Stimulated activated CD4-positive, alpha-beta T cell treated with anti-CD3 and anti-CD28 coated beads, Interleukin-1b, Interleukin-23, amount 100 ng/mL, for 4 hours (primary cell): ENCODE measurements at places on chromosomes 11 and 22.

GRCh38 chr11:77062924-77063323 is 3.8 kb upstream of the CAPN5 start:
- no peak for DNase-seq

DNA sequence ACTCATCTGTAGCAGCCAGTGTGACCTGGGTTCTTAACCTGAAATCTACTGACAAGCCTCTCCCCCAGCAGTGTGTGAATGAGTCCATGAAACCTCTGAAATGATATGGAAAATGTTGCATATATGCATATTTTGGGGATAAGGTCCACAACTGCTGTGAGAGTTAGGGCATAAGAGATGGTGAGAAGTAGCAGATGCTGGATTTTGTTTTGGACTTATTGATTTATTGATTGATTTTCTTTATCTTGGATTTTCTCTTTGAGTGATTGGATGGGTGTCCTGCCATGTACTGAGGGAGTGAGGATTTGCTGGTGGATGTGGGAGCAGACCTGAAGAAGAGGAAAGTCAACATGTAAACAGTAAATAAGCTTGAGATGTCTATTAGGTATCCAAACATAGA is 211.4 kb upstream of the SORL1-AS1 start:
- no peak for DNase-seq

- DNase-seq, result no peak
Measured at GRCh38 chr11:67054836-67055523, 1.7 kb upstream of the RHOD start.

DNA sequence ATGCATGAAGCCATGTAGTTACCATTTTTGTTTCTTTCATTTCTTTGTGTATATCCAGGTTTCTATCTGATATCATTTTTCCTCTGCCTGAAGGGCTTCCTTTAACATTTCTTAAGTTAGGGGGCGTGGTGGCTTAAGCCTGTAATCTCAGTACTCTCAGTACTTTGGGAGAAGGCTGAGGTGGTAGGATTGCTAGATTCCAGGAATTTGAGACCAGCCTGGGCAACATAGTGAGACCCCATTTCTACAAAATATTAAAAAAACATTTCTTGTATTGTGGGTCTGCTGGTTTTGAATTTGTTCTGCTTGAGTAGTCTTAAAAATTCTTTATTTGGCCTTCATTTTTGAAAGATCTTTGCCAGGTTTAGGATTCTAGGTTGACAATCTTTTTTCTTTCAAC is 5.5 kb upstream of the PACS1 start:
- no peak for DNase-seq

GRCh38 chr11:111229604-111230003 is 15.9 kb upstream of the POU2AF2 start:
- DNase-seq, result no peak

DNA sequence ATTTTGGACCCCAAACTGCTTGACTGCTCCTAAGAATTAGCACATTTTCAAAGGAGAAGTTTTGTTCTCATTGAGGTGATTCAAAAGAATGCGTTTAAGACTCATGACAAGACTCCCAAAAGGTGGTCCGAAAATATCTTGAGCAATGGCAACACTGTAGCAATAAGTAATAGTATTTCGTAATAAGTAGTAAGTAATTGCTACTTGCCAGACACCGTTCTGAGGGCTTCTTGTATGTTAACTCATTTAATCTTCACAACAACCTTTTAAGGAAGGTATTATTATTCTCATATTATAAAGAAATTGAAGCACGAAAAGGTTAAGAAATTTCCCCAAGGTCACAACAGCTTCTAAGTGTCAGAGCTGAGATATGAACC is 184.0 kb upstream of the SORL1-AS1 start:
- DNase-seq, result no peak

DNA sequence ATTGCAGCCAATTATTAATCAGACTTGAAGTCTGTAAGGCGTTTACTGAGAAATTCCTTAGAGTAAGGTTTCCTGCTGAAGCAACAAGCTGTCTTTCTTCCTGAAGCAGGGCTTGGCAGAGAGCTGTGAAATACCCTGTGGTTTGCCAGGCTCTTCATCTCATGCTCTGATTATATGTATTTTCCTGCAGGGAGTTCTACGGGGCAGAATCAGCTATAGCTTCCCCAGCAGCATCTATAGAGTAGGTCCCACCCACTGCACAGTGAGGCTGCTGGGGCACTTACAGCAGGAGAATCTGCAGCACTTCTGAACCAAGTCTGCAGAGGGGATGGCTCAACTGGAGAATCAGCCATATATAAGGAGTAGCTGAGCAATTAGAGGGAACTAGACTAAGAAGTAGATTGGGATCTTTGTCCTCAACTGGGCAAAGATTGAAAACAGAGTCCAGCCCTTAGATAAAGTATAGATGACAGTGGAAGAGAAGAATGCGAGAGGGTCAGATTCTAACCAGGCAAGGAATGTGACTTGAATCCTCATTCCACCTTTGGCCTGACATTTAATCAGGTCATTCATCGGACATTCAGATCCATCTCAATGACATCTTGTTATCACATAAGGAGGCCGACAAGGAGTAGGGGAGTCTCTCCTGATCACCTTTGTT is 37.6 kb downstream of the CNTF start:
- no peak for DNase-seq

- no peak for DNase-seq
Measured at GRCh38 chr11:2444821-2445745, at the start of gene KCNQ1. TSS of gene KCNQ1 (plus strand) at chr11:2445008. CDS start at chr11:2445099, 91 bp downstream.

DNA sequence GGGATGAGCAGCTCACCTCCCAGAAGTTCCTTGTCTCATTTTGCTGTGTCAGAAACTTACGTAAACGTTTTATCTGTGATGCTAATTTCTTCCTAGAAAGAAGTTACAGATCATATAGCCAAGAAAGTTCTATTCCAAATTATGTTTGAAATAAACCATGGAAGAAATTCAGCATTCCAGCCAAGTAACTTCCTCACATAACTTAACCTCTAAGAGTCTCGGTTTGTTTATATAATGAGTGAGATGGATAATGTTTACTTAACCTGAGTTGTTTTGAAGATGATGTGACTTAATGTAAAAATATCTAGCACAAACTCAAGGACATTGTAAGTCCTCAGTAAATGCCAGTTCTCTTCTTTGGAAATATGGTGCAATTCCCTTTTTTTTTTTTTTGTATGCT is 8.9 kb upstream of the MUC15 start:
- DNase-seq, result no peak

GRCh38 chr22:36691488-36691887 is 12.1 kb downstream of the CACNG2 start:
- DNase-seq, result no peak

DNA sequence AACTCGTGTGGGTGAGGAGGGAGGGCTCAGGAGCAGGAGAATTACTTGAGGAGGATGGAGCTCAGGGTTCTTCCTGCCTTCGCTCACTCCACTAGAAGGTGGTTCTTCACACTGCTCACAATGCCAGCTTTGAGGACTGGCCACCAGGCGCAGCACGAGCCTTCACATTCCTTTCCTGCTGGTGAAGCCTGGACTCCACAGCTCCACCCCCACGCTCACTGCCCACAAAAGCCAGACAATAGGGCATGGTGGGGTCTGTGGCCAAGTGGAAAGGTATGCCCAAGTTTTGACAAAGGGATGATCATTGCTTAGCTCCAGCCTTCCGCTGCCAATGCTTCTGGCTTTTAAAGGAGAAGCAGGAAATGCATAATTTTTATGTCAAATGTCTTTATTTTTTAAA is 58.0 kb upstream of the FADD start:
- no peak for DNase-seq

- no peak for DNase-seq
Measured at GRCh38 chr22:32846780-32847491, 45.4 kb downstream of the TIMP3 start.

DNA sequence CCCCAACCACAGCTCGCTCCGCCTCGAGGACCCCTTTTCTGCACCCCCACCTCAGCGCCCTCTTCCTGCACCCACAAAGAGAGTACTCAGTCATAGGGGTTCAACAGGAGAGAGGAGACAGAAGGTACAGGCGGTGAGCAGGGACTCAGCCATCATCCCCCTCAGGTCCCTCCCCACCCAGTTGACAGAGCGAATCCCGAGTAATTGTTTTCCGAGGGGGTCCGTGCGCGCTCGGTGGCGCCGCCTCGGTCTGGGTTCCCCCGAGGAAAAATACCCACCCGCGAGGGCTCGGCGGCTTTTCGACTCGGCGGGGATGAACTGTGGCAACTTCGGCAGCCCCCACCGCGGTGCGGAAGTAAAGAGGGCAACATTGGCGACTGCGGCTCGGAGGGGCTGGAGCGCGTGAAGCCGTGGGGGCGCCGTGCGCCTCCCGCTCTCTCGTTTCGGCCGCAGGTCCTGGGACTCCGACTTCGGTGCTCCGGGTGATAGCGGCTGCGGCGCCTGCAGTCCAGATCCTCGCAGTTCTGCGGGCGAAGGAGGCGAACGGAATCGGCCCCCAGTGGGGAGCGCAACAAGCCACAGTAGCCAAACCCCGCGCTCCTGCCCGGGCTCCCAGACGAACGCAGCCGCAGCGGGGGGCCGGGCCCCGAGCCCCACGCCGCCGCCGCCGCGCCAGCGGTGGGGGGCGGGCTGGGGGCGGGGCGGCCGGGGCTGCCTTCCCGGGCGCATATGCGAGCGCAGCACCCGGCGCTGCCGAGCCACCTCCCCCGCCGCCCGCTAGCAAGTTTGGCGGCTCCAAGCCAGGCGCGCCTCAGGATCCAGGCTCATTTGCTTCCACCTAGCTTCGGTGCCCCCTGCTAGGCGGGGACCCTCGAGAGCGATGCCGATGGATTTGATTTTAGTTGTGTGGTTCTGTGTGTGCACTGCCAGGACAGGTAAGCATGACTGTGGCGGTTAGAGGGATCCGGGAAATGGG is at the start of gene NELL1:
NELL1 (plus strand) TSS at position 743 of the 976 bp plus-strand sequence.
- DNase-seq, result no peak

GRCh38 chr11:33540427-33540826 is 160.2 kb downstream of the C11orf91 start:
- no peak for DNase-seq

- DNase-seq, result no peak
Measured at GRCh38 chr11:2704356-2704755, 4.6 kb upstream of the KCNQ1OT1 start.

- DNase-seq, result no peak
Measured at GRCh38 chr11:125903711-125904659, at the start of gene DDX25. TSS of gene DDX25 (plus strand) at chr11:125904508. CDS start at chr11:125904518, 10 bp downstream.

DNA sequence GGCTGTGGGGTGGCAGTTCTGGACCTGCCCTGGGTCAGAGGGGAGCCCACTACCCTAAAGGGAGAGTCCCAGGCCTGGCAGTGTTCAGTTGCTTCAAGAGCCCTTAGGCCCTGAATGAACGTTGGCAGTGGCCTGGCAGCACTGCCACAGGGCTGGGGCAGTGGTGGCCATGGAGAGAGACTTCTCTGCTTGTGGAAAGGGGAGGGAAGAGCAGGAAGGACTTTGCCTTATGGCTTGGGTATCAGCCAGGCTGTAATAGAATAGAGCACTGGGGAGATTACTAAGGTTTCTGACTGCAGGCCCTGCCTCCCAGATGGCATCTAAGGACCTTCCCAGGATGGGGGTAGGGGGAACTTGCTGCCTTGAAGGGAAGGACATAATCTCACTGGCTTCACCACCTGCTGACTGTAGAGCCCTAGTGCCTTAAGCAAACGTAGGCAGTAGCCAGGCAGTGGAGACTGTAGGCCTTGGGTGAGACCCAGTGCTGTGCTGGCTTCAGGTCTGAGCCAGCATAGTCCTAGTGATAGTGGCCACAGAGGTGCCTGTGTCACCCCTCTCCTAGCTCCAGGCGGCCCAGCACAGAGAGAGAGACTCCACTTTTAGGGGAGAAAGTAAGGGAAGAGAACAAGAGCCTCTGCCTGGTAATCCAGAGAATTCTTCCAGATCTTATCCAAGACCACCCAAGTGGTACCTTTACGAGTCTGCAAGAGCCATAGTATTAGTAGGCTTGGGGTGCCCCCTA is 27.6 kb downstream of the PLA2G6 start:
- DNase-seq, result no peak

GRCh38 chr11:76719686-76720085 is 49.1 kb upstream of the LRRC32 start:
- no peak for DNase-seq

DNA sequence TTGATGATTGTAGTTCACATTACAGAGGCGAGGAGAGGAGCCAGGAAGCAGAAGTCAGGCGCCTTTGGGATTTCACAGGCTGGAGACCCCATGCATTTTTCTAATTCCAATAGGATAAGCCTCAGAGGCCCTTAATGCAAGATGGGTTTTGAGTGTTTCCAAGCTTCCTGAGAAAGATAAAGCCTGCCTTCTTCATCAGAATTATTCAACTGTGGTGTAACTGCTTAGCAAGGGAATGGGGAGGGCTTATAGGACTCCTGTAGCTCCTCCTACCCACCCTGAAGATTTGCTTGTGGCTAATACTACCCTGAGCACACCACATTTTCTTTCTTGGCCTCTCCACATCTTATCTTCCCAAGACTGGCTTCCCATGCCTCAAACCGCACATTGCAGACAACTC is 151.1 kb upstream of the ISX start:
- no peak for DNase-seq

DNA sequence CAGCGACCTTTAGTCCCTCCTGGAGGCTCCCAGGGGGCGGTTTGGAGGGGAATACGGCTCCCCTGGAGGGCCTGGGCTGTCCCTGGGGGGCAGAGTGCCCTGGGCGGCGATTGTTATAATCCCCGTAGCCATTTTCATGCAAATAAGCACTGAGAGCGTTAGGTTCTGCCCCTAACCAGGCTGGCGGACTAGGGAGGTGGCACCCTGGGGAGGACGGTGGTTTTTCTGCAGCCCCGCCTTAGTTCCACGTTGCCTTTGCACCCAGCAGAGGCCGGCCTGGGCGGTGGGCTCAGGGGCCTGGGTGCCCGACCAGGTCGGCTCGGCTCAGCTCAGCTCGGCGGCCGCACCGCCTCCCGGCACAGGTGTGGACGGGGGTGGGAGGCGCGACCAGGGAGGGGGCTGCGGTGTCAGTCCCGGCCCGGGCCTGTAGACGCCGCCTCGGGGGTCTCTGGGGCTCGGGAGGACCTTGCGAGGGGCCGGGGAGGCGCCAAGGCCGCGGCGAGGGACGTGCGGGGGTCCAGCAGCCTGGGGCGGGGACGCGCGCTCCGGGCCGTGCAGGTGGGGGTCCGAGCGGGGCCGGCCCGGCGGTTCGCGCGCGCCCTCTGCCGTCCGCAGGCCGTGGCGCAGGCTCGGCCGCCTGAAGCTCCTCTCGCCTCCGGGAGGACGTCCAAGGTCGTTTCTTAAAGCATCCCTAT is 2.3 kb upstream of the DUSP8 start:
- DNase-seq, result no peak

- no peak for DNase-seq
Measured at GRCh38 chr11:15840966-15841365, 515.4 kb downstream of the SOX6 start.

GRCh38 chr22:19621373-19622060 is 92.8 kb upstream of the SEPTIN5 start:
- DNase-seq, result no peak

GRCh38 chr11:29309992-29310391 is 706.8 kb downstream of the KCNA4 start:
- DNase-seq, result no peak

GRCh38 chr11:125938418-125938817 is 7.4 kb upstream of the VSIG10L2 start:
- DNase-seq, result no peak

- DNase-seq, result no peak
Measured at GRCh38 chr11:65547446-65548125, 10.6 kb downstream of the LTBP3 start.

- DNase-seq, result no peak
Measured at GRCh38 chr11:35311331-35311730, 108.0 kb downstream of the SLC1A2 start.

GRCh38 chr22:25554689-25555088 is 9.8 kb upstream of the GRK3 start:
- no peak for DNase-seq
